ENCODE measurements at places on chromosomes 7 and 10. TPM values are rescaled to one million over a fixed set of nuclear protein-coding genes. Genes with fewer than 3 reads are reported as not detected.

The ADAMTS14 gene
- total RNA-seq, result 0.24 TPM

DNA sequence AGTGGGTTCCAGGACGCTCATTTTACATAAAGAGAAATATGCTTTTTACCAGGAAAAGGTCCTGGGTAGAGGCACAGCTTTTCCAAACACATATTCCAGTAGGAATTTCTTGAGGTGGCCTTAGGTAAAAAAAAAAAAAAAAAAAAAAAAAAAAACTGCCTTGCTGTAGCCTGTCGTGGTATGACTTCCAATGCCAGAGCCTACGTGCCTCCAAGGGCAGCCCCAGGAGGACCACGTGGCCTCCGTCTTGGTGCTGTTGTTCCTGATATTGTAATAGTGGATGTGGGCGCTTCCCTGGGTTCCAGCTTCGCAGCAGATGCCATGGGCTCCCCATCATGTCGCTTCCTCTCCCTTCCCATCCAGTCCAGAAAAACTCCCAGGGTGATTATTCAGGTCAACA lies 49.3 kb downstream of the PRKAG2 start:
- no peak for DNase-seq

DNA sequence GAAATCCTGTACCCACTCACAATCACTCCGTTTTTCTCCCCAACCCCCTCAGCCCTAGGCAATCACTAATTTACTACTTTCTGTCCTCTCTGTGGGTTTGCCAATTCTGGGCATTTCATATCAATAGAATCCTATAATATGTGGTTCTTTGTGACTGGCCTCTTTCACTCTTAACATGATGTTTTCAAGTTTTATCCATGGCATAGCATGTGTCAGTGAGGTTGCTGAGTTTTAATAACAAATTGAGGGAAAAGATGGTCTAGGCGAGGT lies 11.9 kb downstream of the PLAU start:
- no peak for DNase-seq

- no peak for DNase-seq
These were observed 88.0 kb upstream of the SVIL start for GRCh38 chr10:29722777-29723176.

DNA sequence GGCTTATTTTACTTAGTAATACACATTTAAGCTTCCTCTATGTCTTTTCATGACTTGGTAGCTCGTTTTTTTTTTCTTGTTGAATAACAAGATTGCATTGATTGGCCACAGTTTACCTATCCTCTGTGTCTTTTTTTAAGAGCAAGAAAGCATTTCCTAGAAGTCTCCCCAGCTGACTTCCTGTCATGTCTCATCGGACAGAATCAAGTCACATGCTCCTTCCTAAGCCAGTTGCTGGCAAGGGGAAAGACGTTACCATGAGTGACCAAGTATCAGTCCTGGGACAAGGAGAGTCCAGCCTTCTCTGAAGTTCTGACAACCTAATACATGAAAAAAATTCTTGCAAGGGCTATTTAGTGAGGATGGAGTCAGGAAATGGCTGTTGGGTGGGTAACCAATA lies 24.9 kb upstream of the SFRP5 start:
- DNase-seq, result peak; percentile 25

- no peak for DNase-seq
These were observed 775 bp upstream of the ABHD11 start for GRCh38 chr7:73739387-73739767.

- no peak for DNase-seq
These were observed 212.1 kb upstream of the PRSS58 start for GRCh38 chr7:142469696-142470543.

- no peak for DNase-seq
These were observed 202.6 kb upstream of the SEMA3E start for GRCh38 chr7:83851551-83851950.

DNA sequence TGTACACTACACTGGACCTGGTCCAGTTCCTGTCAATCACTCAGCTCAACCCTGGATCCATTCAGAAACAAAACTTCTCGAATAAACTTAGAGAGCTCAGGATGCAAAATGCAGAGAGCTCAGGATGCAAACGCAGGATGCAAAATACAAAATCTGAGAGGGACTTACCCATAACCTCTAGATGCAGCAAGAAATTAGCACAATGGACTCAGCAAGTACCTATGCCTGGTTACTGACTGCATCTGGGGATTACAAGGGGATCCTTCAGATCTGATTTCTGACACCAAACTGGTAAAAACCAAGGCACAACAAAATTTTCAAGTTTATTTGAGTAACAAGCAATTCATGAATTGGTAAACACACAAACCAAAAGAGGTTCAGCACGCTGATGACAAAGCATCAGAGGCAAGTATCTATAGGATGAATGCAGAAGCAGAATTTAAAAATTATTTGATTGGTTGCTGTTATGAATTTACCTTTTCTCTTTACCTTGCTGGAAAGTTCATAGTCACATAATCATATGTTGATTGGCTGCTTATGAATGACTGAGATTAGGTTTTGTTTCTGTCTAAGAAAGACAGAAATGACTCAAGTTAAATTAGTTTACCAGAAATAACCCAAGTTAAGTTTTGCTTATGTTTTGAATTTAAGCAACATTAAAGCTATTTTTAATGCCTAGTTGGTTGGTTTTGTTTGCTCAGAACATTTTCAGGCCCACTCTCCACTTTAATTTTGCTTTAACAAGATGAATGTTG lies 11.4 kb downstream of the GIMAP6 start:
- DNase-seq, result no peak

The MAD1L1 gene
- 63.8 TPM for total RNA-seq

- no peak for DNase-seq
These were observed 33.9 kb downstream of the MTPN start for GRCh38 chr7:135943134-135943879.

- no peak for DNase-seq
These were observed 498.6 kb downstream of the GALNT17 start for GRCh38 chr7:71630516-71630915.

- DNase-seq, result no peak
These were observed 90.4 kb upstream of the LRRTM3 start for GRCh38 chr10:66835400-66835799.

GRCh38 chr7:91692800-91693199 lies 187.7 kb downstream of the MTERF1 start:
- no peak for DNase-seq

DNA sequence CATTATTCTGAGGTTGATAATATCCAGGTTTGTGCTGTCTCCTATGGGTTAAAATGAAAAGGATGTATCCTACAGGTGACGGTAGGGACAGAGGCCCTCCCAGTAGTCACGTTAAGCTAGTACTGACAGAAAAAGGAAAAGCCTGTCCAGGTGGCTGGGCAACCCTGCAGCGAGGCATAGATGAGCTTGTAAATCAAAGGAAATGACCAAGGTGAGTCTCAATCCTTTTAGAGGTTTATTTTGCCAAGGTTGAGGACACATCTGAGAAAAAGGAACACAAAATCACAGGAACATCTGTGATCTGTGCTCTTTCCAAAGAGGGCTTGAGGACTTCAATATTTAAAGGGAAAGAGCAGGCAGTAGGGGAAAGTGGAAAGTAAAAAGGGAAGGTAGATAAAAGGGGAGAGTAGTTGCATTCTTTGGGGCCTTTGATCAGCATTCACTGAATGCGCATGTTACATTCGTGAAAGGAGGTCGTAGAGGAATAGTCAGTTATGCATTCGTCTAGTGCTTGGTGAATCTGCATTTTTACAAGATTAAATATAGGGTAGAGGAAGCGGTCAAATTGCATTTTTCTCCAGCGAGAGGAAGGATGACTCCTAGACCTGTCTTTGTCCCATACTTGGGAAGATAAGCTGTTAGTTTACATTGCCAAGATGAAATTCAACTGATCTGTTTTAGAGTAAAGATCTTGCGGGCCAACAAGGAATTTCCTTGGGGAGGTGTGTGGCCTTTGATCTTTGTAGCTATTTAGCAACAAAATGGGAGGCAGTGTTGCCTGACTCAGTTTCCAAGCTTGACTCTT lies 884 bp upstream of the GSTO1 start:
- no peak for DNase-seq

DNA sequence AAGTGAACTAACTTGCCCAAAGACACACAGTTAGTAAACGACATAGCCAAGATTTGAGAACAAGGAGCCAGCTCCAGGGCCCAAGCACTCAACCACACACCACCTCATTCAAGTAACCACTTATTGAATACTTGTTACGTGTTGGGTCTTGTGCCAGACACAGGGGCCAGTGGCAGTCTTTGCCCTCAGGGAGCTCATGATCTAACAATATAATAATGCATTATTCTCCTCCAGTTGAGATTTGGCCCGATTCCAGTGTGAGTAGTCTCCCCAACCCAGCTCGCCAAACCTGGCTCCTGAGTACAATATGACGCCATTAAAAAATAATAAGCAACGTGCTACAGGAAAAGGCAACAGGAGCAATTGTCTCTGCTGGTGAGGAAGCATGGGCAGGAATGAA lies 14.4 kb upstream of the STK17A start:
- no peak for DNase-seq

DNA sequence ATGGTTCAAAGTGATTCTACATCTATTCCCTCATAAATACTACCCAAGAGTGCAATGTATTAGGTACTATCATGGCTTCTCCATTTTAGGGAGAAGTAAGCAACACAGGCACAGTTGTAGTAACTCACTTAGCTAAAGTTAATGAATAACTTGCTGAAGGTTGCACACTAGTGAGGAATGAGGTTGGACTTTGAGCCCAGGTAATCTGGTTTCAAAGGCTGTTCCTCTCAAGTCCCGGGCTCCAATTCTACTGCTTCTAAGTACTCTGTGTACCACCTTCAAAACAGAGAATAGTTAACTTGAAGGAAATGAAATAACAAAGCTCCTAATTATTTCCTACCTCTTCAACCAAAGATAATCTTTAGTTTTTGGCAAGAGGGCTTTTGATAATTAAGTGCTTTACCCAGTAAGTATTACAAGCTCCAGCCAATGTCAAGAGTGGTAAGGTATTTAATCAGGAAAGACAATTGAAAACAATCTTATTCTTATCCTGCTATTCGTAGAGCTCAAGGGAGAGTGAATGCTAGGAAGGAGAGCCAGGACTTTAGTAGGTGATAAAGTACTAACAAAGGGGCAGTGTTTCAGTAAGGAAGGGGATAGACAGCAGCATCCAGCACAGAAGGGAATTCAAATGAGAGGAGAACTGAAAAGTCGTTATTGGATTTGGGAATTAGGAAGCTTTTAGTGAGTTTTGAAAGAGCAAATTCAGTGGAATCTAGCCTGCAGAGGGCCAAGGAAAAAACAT lies 158.2 kb upstream of the PTPRZ1 start:
- no peak for DNase-seq

DNA sequence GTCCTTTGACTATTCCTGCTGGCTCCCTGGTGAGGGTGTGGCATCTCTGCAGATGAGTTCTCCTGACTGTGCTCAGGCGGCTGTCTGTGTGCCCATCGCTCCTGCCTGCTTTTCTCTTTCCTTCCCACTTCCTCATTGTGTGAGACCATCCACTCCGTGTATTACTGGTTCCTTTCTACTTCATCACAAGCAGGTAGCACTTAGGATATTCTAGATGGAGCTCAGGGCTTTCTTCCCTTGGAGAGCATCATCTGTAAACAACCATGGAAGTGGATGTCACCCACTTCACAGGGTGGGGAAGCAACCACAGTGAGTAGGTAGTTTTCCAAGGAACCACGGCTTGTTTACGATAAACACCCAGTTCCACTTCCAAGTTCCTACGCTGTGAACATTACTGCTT lies 15.7 kb downstream of the DNAJB6 start:
- no peak for DNase-seq

The AGBL3 gene
- 2.4 TPM for total RNA-seq

Measured in activated T-cell treated with anti-CD3 and anti-CD28 coated beads, Interleukin-2, amount 50 U/mL, for 72 hours (primary cell).